ENCODE measurements at places on chromosomes 12 and 14.
A peak's percentile ranks its signal among the peaks of the same experiment; 100 is the strongest.

DNA sequence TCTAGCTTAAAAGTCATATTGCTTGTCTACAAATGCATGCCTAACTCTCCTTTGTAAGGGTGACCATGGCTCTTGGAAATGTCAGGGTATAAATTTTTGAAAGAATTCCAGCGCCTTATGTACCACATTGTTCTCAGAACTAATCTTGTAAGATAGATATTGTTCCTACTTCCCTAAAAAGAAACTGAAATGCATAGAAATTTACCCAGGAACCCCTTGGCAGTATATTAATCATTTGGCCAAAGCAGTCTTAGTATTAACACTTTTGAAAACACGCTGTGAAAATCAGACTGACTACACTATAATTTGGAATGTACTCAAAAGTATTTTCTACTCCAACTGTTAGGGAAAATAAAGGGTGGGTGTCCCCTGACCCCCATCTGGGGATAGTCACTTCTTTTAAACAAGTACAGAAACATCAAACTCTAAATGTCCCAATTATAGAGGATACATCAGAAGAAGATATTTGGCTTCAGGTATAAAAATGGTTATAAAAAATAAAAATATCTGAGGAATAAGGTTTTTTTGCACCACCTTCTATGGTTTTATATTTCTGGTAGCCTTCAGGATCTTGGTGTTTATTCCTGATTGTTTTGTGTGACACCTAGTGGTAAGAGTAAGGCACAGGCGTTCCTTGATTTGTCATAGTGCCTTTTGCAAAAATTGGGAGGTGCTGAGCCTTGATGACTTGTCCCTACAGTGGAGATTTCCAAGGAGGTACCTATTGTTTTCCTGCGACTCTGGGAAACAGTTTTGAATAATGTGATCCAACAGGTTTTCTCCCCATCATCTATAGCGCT, 2.2 kb upstream of the NFKBIA start:
- peak; percentile 82 for DNase-seq

DNA sequence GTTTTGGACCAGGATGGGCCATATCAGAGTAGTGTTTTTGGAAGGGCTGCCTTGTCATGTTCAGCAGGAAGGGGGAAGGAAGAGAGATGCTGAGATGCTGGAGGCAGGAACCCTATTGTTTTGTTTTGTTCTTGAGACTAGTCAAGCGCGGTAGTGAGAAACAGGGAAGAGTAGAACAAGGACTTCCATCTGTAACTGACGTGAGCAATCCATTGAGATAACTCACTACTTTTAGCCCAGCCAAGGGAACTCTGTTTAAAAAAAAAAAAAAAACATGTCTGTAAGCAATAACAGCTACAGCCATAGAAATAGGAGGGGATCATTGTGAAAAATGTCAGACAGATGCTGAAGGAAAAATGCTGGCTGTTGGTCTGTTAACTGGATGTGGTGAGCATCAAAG, 34.0 kb downstream of the CD9 start:
- no peak for DNase-seq

DNA sequence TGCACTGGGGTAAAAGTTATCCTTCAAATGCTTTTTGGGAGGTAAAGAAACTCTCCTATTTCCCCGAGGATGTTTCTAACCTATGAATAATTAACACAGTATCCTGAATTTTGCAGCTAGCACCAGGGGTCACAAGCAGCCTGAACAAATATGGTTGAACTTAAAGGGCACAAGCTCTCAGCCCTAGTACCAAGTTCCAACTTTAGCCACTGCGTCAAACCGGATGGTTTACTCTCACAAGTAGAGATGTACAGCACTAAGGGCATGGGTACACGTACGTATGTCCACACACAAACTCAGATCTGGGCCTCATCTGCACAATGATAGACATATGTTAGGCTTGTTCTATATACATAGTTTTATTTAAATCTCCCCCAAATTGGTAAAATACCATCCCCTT, 4.7 kb downstream of the CCDC88C start:
- DNase-seq: no peak

GRCh38 chr12:54216797-54217661, 28.2 kb upstream of the SMUG1 start:
- DNase-seq: peak; percentile 84

GRCh38 chr12:52870361-52871290, 21.8 kb upstream of the KRT78 start:
- DNase-seq: peak; percentile 26

DNA sequence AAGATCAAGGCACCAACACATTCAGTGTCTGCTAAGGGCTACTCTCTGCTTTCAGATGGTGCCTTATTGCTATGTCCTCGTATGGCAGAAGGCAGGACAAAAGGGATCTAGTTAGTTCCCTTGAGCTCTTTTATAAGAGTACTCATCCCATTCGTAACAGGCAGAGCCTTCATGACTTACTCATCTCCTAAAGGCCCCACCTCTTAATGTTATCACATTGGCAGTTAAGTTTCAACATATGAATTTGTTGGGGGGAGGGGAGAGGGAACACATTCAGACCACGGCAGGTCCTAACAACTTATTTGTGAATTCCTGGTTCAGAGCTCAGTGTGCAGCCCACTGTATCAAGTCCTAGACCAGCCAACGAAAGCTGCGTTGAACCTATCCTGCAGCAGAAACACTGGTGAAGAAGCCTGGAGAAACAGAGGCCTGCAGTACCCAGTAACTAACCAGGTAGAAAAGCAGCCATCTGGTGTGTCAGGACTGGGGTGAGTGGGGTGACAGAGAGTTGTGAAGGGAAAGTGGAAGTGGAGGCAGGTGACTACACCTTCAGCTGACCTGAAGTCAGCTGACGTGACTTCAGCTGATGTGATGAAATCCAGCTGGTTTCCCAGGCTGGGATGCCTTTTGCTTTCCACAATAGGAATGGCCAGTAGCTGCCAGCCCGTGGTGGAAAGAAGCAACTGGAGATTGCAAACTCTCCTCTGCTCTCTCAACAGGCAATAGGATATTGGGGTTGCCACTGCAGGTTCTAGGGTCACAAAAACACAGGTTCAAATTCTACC, 101.6 kb upstream of the PLXNC1 start:
- DNase-seq: no peak

- no peak for DNase-seq
Measured at GRCh38 chr14:101937926-101938767, 26.2 kb upstream of the DYNC1H1 start.

Measured in Ammon's horn (tissue), 1 donor.